HCEC 1CT (cell line): ENCODE measurements at places on chromosomes 11 and 22.
A peak's percentile ranks its signal among the peaks of the same experiment; 100 is the strongest.

DNA sequence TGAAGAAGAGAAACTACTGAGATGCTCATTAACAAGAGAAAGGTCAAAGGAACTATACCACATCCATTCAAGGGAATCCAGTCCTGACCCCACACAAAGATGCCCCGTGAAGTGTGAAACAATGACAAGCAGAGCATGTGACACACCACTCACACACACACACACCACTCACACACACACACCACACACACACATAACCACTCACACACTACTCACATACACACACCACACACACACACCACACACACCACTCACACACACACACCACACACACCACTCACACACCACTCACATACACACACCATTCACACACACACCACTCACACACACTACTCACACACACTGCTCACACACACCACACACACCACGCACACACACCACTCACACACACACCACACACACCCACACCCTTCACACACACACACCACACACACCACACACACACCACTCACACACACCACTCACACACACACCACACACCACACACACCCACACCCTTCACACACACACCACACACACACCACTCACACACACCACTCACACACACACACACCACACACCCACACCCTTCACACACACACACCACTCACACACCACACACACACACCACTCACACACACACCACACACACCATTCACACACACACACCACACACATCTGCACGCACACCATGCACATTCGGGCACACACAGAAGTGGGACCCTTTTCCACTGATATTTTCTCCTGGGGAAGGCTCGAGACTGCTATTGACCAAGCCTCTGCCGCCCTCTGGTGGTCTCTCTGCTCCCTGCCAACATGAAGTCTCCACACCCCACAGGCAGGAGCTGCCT, 32.0 kb upstream of the COMT start:
- peak; percentile 56 for DNase-seq

DNA sequence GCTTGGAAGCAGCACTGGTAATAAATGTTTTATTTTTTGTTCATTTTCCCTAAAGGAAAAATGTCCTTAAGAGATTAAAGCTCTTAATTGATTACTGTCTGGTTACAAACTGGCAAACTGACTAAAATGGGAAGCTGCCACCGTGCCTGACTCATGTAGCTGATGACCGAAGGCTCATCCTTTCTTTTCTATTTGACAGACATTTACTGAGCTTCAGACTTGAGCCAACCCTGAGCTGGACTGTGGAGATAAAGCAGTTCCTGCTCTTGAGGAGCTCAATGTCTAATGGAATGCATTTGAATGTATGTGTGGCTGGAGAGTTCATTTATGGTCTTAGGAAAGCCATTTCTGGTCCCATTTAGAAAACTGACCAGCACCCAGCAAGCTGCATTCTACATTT, 91.3 kb downstream of the RNF169 start:
- DNase-seq = no peak

GRCh38 chr22:49545606-49546005, 282.1 kb downstream of the BRD1 start:
- DNase-seq = no peak

GRCh38 chr11:39374963-39375698, 2084.3 kb downstream of the LRRC4C start:
- DNase-seq = no peak

DNA sequence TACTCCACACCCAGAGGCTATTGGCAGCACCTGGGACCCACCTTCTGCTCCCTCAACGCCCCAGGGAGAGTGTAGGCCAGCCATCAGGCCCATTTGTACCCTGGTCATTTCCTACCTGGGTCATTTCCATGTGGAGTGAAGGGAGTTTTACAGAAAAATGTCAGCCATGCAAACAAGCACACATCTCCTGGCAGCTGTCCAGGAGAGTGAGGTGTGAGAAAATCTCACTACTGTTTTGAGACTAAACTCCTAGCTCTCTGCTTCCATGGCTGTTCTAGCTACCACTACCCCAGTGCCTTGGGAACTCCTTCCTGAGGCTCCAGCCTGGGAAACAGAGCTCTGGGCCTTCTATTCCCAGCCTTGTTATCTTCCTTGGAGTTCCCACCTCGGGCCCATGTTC, 2.8 kb upstream of the TMPRSS13 start:
- DNase-seq = no peak

DNA sequence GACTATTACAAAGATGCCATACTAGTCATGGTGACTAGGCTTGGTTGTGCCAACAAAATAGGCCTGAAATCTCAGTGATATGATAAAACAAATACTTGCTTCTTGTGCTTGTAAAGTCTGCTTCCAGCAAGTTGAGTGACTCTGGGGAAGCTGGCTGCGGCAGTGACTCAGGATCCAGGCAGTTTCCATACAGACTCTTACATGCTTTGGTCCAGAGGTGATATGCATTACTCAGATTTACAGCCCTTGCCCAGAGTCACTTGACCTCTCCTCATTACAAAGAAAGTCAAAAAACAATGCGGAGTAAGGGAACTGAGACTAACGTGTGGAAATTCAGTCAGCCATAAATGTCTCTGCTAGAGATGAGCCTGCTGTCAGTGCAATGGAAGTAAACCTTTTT, 387.5 kb downstream of the KCNA4 start:
- no peak for DNase-seq

DNA sequence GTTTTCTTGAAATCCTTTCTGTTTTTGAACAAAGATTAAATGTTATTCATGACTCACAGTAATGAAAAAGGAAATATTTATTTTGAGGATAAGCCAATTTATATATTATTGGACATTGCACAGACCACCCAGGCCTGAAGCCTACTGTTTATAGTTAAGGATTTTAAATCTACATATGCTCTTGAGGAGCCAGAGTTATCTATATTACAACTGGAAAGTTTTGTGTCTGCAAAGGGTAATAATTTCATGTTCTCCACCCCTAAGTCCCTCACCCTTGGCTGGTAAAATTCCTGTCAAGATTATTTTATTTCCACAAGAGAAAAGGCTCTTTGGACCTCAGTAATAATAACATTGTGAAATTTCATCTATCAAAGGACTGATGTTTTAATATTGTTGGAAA, 228.2 kb downstream of the TMEM135 start:
- no peak for DNase-seq

- no peak for DNase-seq
Observed at GRCh38 chr11:116217441-116217840, 555.3 kb downstream of the BUD13 start.

DNA sequence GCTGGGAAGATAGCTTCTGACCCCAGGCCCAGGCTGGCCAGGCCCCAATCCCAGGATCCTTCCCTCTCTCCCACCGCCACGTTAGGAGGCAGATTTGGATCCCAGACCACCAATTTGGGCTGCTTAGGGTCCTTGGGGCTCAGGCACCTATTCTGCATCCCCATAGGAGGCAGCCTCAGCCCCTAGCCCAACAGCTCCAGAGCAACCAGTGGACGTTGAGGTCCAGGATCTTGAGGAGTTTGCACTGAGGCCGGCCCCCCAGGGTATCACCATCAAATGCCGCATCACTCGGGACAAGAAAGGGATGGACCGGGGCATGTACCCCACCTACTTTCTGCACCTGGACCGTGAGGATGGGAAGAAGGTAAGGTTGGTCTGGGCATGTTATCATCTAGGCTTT, 16.1 kb downstream of the TUB start:
- no peak for DNase-seq

- DNase-seq = no peak
Observed at GRCh38 chr11:2843551-2843950, 42.0 kb downstream of the CDKN1C start.

DNA sequence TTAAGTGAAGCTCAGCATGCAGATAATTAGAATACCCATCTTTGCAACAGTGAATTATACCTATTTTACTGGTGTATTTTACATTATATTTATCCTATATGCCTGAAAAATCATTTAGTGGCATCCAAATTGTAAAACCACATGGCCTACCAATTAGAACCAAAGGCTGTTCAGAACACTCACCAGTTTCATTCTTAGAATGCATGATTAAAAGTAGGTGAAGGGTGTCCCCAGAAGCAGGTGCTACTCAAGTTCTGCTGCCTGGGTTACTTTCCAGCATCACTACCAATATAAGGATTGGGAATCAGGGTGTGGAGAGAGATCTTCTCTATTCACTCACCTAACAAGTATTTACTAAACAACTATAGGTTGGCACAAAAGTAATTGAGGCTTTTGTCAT, 103.3 kb downstream of the SGSM3 start:
- no peak for DNase-seq

DNA sequence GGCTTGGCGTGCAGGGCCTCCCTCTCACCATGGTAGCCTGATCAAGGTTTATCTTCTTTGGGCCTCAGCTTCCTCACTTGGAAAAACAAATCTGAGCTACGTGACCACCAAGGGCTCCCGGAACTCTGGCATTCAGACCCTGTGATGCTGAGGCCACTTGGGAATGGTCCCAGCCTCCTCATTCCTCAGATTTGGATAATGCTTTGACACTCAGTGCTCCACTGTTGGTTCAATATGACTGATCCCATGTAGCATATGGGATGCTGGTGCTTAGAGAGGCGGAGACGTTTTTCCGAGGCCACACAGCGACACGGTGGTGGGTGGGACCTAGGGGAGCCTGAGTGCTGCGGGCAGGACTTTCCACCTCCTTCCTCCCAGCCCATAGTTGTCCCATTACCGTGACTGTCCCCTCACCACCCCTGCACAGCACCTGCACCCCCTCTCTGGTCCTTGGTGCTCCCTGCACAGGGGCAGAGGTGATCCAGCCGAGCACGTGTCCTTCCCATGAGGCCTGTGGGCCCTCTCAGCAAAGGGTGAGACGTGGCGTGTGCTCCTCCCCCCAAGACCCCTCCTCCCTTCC, 23.1 kb downstream of the MB start:
- DNase-seq = no peak

GRCh38 chr11:16895306-16895705, 118.9 kb downstream of the PLEKHA7 start:
- DNase-seq = peak; percentile 51

DNA sequence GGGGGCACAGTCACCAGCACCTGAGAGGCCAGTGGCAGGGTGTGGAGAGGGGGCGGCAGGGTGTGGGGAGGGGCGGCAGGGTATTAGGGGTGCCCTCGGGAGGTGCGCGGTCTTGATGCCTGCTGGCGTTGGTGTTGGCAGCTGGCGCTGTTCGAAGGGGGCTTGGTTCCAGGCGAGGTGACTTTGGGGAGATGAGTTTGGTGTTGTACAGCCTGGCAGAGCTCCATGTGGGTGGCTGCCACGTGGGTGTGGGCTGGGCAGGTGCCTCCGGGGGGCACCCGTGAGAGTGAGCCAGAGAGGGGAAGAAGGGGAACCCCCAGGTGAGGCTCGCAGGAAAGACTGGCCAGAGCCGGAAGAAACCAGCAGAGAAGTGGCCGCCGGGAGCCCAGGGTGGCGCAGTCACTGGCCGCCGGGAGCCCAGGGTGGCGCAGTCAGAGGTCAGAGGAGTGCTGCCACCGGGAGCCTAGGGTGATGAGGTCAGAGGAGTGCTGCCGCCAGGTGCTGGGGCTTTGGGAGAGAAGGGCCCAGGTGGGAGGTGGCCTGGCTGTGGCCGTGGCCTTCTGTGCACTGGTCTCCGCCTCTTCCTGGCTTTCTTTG, 44.7 kb downstream of the MUC6 start:
- DNase-seq = no peak

DNA sequence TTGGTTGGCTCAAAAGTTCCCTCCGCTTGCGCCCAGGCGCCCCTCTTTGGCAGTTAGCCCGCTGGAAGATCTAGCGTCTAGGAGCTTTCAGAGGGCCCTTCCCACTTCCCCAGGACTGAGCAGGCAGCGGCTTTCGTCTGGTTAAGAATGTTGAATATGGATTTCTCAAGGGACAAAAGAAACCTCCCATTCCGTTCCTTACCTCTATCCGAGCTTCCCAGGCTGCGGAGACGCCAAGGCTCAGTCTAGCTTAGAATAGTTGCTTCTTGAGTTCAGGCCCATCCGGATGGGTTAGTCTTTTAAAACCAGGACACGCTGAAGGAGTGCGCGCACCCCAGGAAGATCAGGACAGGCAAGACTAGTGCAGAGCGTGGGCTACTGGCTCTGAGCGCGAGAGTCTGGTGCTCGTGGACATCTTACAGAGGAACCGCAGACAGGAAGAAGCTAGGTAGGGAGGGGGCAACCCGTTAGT, 1.6 kb downstream of the NELL1 start:
- DNase-seq = no peak

DNA sequence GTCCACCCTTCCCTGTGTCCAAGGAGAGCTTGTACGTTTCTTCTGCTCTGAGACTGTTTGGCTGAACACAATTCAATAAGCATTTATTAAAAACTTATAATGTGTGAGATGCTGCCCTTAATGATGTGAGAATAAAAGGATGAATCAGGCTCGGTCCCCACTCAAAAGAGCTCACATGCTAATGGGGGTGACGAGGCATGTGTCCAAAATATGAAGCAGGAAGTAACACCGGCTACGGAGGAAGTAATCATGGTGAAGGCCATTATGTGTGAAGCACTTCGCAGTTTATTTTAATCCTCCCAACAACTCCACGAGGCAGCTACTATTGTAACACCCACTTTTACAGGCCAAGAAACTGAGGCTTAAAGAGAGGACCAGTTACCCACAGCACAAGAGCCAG, 3.4 kb upstream of the RASD2 start:
- no peak for DNase-seq

- DNase-seq = no peak
Observed at GRCh38 chr22:42860968-42861367, 3.9 kb upstream of the ARFGAP3 start.

- DNase-seq = no peak
Observed at GRCh38 chr22:20545681-20546521, 38.5 kb downstream of the MED15 start.

- peak; percentile 18 for DNase-seq
Observed at GRCh38 chr22:50105208-50106100, 15.6 kb downstream of the MOV10L1 start.

DNA sequence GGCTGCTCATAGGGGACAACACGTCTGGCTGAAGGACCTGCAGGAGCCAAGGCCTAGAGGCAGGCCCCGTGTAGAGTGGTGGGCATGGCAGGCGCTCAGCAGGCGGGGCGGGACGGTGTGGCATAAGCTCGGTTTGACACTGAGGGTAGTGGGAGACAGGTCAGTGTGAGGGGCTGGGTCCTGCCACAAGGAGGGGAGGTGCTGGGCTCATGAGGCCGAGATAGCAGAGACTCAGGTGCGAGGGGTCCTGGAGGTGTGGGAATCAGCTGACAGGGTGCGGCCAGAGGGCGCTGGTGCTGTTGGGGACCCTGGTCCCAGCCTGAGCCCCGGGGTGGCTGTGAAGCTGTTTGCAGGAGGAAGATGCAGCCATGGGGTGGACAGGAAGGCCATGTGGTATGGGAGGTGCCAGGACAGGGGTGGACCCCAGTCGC, 6.7 kb downstream of the SLC22A12 start:
- no peak for DNase-seq

- peak; percentile 91 for DNase-seq
Observed at GRCh38 chr11:20112291-20113148, 47.8 kb downstream of the DBX1 start.

DNA sequence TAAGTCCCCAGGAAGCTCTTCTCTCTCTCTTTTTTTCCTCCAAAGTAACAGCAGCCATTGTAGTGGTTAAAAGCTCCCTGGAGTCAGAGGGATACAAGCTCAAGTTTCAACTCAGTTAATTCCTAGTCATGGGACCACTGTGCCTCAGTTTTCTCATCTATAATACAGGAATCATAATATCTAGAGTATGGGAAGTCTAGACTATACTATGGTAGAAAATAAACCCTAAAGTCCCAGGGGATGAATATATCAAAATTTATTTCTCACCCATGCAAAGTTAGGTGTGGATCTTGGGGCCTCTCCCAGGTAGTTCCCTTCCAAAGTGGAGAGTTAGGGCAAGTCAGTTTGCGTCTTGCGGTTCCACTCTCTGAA, 33.7 kb downstream of the C11orf58 start:
- DNase-seq = no peak

- peak; percentile 82 for DNase-seq
Observed at GRCh38 chr11:72758304-72758689, 6.1 kb upstream of the ARAP1 start.
